PC-3 (cell line): ENCODE measurements at places on chromosomes 12 and 14.

GRCh38 chr14:28703482-28703881 is 63.1 kb upstream of the FOXG1 start:
- no peak for DNase-seq

DNA sequence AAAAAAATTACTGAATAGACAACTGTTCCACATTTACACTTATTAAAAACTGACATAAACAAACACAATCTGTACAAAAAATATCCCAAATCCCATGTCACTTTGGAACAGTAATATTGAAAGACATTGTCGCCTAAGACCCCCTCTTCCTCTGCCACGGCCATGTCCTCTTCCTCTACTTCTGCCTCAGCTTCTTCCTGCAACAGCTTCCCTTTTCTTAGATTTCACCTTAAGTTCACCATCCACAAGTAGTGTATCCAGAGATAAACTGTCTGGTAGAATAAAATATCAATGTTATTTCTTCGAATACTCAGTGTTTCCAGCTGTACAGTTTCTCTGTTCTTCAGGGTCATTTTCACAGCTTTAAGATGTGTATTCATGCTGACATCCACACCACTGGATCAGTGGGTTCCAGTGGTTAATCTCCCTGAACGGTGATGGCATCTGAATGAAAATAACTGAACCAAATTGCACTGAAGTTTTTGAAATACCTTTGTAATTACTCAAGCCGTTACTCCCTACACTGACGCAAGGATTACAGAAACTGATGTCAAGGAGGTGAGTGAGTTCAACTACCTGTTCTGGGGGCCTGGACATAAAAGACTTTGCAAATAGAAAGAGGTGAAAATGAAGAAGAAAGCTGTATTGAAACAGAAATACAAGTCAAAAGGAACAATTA is 208.5 kb downstream of the C12orf50 start:
- peak; percentile 66 for DNase-seq

- no peak for DNase-seq
Observed at GRCh38 chr12:62767946-62768345, 167.0 kb downstream of the PPM1H start.

- DNase-seq = peak; percentile 78
Observed at GRCh38 chr12:106245767-106246166, 2.1 kb downstream of the CKAP4 start.

DNA sequence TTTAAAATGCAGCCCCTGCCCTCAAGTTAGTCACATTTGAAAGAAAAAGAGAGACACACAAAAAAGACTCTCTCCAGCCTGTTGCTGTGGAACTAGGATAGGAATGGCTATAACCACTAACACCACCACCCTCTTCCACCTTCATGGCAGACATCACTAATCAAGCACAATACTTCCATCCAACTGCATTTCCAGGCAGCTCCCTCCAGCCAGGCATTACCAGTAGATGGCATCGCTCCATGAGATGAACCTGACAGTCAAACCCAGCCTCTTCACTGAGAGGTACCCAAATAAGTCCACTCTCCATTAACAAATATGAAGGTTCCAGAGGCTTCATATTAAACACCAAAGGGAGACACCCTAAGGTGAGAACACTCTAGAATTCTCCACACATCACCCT is 24.4 kb downstream of the SLC8B1 start:
- DNase-seq = peak; percentile 51

GRCh38 chr12:84756961-84757360 is 155.6 kb downstream of the SLC6A15 start:
- DNase-seq = peak; percentile 17

DNA sequence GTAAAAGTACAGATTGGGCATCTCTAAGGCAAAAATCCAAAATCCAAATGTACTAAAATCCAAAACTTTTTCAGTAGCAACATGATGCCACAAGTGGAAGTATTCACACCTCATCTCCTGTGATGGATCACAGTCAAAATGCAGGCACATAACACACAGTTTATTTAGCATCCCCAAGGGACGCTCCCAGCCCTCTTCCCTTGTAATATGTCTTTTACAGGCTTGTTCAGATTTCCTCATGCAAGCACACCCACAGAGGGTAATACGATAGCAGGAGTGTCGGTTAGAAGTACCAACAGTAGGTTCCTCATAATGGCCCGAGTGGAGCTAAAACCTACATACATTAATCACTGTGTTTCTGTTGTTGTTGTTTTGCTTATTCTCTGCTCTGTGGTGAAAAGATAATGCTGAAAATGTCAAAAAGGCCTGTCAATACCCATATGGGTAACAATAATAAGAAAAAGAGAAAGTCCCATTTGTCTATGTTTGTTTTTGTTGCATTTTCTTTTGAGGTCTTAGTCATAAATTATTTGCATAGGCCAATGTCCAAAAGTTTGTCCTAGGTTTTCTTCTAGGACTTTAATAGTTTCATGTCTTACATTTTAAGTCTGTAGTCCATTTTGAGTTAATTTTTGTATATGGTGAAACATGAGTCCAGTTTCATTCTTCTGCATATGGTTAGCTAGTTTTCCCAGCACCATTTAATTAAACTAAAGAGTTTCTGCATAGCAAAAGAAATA is 133.1 kb downstream of the LRIG3 start:
- DNase-seq = no peak

GRCh38 chr12:105467710-105468366 is 137.3 kb downstream of the C12orf75 start:
- DNase-seq = no peak
